NCI-H2081 treated with DMSO at 0.1 percent for 48 hours (cell line): ENCODE measurements at places on chromosomes 5 and 9.

- no peak for DNase-seq
These were observed 33.6 kb upstream of the IER5L start for GRCh38 chr9:129211686-129212085.

DNA sequence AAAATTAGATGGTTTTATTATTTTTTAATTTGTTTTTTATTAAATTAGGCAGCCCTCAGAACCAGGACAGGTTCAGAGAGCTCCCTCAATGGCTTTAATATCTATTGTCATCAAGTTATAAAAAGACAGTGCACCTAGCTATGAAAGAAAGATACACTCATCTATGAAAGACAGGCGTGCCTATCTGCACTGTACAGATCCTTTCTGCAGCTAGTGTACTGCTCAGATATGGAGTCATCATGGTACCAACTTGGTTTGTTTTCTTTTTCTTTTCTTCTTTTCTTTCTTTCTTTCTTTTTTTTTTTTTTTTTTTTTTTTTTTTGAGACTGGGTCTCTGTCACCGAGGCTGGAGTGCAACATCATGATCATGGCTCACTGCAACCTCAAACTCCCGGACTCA, 54.8 kb upstream of the GPBP1 start:
- no peak for DNase-seq

- no peak for DNase-seq
These were observed 71.5 kb upstream of the PSD2 start for GRCh38 chr5:139723986-139724587.

- no peak for DNase-seq
These were observed 48.2 kb downstream of the CHD1 start for GRCh38 chr5:98880598-98880997.

- DNase-seq: no peak
These were observed 56.3 kb downstream of the GPR21 start for GRCh38 chr9:123089790-123090189.

DNA sequence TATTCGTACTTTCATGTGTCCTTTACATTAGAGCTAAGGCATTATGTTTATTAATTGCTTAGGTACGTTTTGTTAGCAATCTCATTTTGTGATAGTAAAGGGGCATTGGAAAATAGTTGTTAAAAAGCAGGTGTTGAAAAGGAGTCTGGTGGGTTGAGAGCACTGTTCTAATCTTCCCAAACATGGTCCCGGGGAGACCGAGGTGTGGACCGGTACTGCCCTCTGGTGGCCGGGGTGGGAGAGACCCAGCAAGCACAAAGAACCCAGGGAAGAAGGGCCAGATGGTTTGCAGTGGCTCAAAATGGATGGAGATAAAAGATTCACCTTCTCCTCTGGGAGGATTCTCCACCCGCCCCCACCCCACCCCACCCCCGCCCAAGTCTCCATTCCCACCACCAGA, 26.1 kb downstream of the IDNK start:
- peak; percentile 3 for DNase-seq

DNA sequence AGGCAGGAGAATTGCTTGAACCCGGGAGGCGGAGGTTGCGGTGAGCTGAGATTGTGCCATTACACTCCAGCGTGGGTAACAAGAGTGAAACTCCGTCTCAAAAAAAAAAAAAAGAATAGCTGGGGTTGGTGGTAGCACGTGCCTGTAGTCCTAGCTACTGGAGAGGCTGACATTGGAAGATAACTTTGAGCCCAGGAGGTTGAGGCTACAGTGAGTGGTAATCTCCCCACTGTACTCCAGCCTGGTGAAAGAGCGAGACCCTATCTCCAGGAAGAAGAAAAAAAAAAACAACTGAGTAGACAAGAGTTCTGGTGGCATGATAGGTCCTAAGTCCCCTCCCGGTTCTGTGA, 26.3 kb downstream of the GOLGA2 start:
- no peak for DNase-seq

DNA sequence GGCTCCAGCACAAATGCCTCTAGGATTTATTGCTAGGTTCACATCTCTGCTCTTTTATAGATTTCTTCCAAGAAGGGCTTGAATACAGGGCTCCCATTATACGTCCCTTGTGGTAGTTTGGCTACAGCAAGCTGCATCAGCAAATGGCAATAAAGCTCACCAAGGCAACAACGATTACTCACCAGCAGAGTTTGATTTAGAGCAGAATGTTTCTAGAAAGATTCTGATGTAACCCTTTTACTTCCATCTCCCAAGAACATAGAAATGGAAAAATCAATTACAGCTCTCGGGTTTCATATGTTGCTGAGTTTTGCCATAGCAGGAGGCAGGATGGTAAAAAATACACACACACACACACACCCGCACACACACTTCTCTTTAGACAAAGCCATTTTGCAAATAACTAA, 124.2 kb upstream of the TNPO1 start:
- no peak for DNase-seq

- no peak for DNase-seq
These were observed 200.9 kb upstream of the PTGER4 start for GRCh38 chr5:40478766-40479165.

DNA sequence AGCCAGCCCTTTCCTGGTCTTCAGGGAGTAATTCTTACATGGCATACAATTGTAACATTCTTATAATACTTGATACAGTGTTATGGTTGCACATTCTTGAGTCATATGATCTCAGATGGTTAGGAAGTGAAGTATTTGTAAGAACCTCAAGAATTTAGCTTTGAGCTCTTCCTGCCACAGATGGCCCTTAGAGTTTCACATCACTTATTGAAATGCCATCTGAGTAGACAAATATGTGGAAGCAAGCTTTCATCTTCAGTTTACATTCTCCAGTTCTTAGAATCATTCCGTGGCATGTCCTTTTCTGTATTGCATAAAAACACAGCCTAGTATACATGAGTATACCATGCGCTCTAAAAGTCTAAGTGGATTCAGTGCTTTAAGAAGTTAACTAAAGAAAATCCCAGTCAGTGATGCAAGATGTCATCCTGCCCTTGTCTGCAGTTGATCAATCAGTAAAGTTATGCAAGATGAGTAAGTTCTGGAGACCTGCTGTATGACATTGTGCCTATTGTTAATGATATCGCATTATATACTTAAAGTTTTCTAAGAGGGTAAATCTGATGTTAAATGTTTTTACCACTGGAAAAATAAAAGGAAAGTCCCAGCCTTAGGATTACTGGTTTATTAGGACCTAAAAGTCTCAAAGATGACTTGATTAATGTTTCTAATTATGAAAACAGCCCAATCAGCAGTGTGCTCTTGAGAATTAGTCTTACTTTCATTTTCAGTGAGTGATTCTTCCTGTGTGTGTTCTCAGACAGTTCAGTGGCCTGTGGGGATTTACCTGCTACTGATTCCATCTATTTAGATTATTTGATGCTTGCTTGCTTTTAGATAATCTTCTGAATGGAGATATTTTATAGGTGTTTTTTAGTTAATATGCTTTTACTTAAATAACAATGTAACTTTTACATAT, 29.4 kb downstream of the RHOBTB3 start:
- DNase-seq: no peak

- no peak for DNase-seq
These were observed 22.3 kb downstream of the KCNT1 start for GRCh38 chr9:135724186-135724787.

GRCh38 chr9:126327006-126327713, 531 bp downstream of the MVB12B start:
- DNase-seq: no peak

GRCh38 chr5:134586866-134587524, 45.6 kb downstream of the SAR1B start:
- no peak for DNase-seq

GRCh38 chr5:108521841-108522506, 140.1 kb upstream of the FBXL17 start:
- no peak for DNase-seq

DNA sequence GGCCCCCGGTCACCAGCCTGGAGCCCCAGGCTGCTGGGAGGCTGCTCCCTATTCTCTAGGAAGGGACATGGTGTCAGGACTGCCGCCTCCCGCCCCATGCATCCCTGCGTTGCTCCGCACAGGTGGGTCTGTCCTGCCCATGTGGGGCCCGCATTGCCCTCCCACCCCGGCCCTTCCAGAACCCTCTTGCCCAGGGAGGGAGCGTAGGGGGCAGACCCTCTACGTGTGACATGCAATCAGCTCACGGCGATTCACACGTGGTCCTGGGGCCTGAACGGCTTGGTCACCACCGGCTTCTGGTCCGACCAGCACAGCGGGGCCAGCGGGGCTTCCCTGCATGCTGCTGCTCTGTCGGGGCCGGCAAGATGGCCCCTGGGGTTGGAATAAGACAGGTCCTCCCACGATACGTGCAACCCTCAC, 9.4 kb downstream of the SLC6A19 start:
- no peak for DNase-seq

GRCh38 chr5:77029376-77029885, 773 bp upstream of the AGGF1 start:
- DNase-seq: no peak

DNA sequence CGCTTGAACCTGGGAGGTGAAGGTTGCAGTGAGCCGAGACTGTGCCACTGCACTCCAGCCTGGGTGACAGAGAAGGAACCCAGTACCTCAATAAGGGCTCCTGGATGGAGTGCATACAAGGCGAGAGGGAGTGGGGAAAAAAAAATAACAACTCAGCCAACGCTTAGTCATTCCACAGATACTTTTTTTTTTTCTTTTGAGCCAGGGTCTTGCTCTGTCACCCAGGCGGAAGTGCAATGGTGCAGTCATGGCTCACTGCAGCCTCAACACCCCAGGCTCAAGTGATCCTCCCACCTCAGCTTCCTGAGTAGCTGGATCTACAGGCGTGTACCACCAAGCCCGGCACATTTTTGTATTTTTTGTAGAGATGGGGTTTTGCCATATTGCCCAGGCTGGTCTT, 59.5 kb upstream of the GGTA1 start:
- no peak for DNase-seq

- DNase-seq: no peak
These were observed 60.4 kb upstream of the CAST start for GRCh38 chr5:96601715-96602244.

DNA sequence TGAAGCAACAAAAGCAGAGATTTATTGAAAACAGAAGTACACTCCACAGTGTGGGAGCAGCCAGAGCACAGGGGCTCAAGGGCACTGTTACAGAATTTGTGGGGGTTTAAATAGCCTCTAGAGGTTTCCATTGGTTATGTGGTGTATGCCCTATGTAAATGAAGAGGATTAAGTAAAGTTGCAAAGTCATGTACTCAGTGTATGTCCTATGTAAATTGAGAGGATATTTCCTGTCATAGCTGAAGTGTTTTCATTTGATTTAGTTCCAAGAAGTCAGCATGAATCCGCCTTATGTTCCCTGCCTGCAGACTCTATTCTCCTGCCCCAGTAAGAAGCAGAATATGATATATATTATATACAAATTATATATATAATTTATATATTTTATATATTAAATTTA, 966.0 kb upstream of the COX7C start:
- DNase-seq: no peak

DNA sequence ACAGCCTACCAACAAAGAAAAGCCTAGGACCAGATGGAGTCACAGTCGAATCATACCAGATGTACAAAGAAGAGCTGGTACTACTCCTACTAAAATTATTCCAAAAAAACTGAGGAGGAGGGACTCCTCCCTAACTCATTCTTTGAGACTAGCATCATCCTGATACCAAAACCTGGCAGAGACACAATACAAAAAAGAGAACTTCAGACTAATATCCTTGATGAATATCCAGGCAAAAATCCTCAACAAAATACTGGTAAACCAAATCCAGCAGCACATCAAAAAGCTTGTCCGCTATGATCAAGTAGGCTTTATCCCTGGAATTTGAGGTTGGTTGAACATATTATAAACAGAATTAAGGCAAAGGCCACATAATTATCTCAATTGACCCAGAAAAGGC, 900.4 kb upstream of the ARRDC3 start:
- no peak for DNase-seq

- no peak for DNase-seq
These were observed 59.0 kb upstream of the BARX1 start for GRCh38 chr9:94014066-94014654.

- DNase-seq: no peak
These were observed 119.8 kb upstream of the CDH9 start for GRCh38 chr5:27158171-27158570.

- DNase-seq: no peak
These were observed 22.3 kb downstream of the ORM2 start for GRCh38 chr9:114351932-114352331.

DNA sequence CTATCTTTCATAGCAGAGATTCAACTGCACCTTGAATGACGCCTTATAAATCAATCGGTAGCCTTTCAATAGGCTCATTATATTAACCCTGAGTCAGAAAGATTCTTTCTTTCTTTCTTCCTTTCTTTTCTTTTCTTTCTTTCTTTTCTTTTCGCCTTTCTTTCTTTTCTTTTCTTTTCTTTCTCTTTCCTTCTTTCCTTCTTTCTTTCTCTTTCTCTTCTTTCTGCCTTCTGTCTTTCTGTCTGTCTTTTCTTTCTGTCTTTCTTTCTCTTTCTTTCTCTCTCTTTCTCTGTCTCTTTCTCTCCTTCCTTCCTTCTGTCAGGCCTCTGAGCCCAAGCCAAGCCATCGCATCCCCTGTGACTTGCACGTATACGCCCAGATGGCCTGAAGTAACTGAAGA, 86.0 kb upstream of the CLINT1 start:
- no peak for DNase-seq

GRCh38 chr9:103730866-103731265, 363.2 kb upstream of the SMC2 start:
- no peak for DNase-seq

DNA sequence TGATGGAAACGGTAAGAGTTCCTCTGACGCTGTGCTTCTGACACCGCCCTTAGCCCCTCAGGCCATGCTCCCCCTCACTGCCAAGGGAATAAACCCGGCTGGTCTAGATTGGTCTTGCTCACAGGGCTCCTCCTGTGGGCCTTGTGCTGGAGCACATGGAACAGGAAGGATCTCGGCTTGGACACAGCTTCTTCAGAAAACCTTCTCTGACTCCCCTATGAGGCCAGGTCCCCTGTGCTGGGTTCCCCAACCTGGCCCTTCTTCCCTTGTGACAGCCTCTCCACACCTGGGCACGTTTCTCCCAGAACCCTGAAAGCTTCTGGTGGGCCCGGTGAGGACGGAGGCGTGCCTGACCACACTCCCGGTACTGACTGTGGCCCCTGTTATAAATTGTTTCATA, 8.2 kb downstream of the SPATA31E1 start:
- no peak for DNase-seq

GRCh38 chr9:13447843-13448422, 168.4 kb upstream of the MPDZ start:
- DNase-seq: peak; percentile 77

DNA sequence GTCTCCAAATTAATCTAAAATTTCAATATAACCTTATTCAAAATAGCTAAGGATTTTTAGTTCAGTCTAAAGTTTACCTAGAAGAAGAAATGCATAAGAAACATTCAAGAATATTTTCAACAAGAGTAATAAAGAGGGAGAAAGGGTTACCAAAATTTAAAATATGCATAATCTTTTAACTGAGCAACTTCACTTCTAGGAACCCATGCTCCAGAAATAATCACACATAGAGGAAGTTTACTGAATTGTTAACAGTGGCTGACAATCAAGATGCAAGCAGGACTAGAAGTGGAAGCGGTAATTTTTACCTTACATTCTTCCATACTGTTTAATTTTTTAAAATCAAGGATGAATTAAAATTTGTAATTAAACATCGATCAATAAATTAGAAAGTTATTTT, 1.9 kb downstream of the PJA2 start:
- no peak for DNase-seq

GRCh38 chr5:53024535-53024934, 35.4 kb downstream of the ITGA2 start:
- DNase-seq: no peak
